ENCODE measurements at places on chromosomes 6 and 20.

DNA sequence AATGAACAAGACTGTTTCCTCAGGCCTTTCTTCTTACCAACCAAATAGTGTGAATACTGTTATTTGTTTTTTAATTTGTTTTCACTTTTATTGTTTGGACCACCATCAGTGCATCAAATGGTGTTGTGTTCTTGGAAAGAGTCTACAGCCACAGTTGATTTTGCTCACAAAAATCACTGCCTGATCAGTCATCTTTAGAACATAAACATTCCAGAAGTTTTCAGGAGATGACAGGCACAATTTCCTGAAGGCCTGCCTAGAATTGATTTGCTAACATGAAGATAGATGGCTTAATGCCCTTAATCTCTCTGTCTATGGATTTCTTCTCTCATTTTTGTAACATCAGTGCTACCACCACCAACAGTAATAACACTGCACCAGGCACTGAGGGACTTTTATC is 13.5 kb downstream of the IL22RA2 start:
- no peak overlapping the region for H3K27ac ChIP-seq
- peaks cover 20% of the 10 kb centered on the region for H3K27me3 ChIP-seq
- no peak overlapping the region for H3K4me3 ChIP-seq
- peaks cover 34% of the 10 kb centered on the region for H3K4me1 ChIP-seq
- peaks cover 46% of the 10 kb centered on the region for H3K36me3 ChIP-seq
- DNase-seq, result no peak

DNA sequence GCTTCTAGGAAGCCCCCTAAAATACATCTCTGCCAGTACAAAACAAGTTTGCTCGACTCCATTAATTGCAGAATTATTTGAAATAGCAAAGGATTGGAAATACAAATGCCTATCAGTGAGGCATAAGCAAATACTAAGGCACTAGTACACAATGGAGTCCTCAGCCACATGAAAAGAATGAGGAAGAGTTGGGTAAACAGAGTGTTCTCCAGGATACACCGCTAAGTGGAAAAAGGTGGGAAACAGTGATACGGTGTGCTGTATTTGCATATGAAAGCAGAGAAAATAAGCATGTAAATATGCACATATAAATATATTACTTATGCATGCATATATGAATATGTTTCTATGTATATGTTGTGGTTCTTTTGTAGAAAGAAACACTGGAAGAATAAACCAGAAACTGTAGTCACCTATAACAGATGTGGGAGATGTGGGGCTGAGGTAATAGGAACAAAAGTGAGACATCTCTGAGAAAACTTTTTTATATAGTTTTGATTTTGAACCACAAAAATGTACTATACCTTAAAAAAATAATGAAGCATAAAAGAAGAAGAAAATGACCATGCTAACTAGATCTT is 143.4 kb upstream of the MYLIP start:
- DNase-seq, result no peak
- H3K27ac ChIP-seq, result no peak overlapping the region
- no peaks in the 10 kb centered on the region for H3K4me1 ChIP-seq

GRCh38 chr6:11009353-11009752 is 34.8 kb downstream of the ELOVL2 start:
- H3K27ac ChIP-seq, result no peak overlapping the region
- H3K4me3 ChIP-seq, result no peak overlapping the region
- no peak for DNase-seq
- no peaks in the 10 kb centered on the region for H3K4me1 ChIP-seq
- H3K27me3 ChIP-seq, result peaks cover 16% of the 10 kb centered on the region

- H3K4me3 ChIP-seq, result no peak overlapping the region
- H3K4me1 ChIP-seq, result peaks cover 28% of the 10 kb centered on the region
- H3K36me3 ChIP-seq, result peaks cover under 1% of the 10 kb centered on the region
- no peak overlapping the region for H3K27ac ChIP-seq
Observed at GRCh38 chr6:13331516-13332348, 3.4 kb upstream of the TBC1D7 start.

DNA sequence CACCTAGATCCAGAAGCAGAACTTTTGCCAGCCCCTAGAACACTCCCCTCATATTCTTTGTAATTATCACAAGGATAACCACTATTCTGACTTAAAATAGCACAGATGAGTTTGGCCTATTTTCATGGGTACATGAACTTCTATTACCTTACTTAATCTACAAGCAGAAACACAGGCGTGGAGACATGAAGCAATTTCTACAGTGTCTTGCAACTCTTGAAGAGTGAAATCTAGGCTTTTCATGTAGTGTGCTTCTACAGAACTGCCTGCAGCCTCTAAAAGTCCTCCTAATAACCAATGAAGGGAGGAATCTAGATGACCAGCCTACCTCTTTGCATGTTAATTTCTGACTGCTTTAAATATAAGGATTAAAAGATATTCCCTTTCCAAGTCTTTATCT is 82.7 kb downstream of the EPM2A start:
- no peaks in the 10 kb centered on the region for H3K27me3 ChIP-seq
- no peak overlapping the region for H3K27ac ChIP-seq
- H3K4me1 ChIP-seq, result no peaks in the 10 kb centered on the region
